MM.1S (cell line): ENCODE measurements at places on chromosomes 7 and 10.

DNA sequence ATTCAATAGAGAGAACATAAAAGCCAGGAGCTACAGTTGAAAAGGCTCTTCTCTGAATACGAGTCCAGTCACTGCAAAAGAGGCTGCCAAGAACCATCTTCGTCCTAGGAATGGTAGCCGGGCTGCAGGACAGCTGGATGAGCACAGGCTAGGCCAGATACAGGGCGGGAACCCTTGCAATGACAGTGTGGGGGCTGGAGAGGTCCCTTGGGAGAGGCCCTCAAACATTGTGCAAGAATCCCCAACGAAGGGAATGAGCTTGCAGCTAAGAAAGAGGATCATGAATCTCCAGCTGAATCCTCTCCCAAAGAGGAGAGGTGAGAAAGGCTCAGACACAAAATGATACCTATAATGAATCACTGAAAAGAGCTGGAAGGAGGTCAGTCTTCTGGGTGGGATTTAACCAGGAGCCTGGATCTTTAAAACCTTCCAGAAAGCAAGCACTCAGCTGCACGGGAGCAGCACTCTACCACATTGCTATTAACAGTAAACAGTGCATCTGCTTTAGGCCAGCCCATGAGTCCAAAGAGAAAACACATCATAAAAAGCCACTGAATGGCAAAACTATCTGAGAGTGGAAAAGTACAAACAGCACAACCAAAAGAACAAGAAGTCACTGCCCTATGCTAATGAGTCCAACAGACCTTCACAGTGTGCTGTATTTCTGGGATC, 287.9 kb downstream of the TNS3 start:
- DNase-seq, result no peak

DNA sequence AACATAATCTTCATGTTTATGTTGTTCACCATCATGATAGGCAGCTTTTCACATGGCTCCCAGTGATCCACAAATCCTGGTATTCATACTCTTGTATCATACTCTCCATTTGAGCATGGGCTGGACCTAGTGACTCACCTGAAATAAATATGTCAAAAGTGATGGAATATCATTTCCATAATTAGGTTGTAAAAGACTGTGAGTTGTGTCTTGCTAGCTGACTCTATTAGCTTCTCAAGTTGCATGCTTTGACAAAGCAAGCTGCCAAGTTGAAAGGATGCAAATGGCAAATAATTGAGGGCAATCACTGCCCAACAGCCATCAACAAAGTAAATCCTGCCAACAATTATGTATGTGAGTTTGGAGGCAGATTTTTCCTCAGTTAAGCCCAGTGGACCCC, 300.4 kb downstream of the AHR start:
- DNase-seq, result no peak

DNA sequence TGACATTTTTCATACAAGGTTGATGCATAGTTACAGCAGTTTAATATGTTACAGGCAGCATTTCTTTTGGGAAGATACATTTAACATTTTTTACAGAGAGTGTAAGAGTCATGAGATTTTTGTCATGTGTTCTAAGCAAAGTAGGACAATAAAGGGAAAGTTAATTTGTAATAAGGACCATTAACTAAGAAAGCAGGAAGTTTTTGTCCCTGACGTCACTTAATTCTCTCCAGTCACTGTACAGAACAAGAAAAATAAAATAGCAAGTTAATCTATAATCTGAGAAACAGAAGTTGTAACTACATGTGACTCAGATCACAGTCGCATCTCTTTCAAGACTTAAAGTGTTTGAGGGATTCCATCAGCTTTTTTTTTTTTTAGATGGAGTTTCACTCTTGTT, 49.5 kb upstream of the CAPZA2 start:
- DNase-seq, result no peak

DNA sequence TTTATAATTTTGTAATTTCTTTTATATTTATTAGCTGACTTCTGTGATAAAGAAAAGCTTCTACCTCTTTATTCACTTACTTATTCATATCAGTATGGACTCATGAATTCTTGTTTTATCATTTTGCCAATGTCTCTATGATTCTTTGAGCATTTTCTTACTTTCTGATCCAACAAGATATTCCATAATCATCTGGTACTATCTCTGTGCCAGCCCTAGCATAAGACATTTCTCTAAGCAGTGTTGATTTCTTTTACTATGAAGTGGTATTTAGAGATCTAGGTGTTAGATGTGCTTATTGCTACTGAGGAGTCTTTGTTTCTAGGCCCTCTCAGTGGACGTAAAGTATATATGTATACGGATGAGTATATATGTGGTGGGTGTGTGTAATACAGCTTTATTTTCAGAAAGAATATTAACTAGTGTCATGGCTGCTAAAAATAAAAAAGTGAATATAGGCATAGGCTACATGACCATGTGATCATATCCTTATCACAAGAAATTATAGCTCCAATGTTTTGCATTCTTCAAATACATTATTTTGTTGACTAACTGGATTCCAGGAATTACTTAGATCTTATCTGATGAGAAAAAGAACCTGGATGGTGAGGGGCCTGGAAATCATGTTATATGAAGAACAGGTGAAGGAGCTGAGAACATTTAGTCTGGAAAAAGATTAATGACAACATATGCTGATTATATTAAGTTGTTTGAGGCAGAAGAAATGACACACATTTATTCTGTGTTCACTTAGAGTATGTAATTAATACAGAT, 13.1 kb downstream of the PHTF2 start:
- DNase-seq, result no peak

DNA sequence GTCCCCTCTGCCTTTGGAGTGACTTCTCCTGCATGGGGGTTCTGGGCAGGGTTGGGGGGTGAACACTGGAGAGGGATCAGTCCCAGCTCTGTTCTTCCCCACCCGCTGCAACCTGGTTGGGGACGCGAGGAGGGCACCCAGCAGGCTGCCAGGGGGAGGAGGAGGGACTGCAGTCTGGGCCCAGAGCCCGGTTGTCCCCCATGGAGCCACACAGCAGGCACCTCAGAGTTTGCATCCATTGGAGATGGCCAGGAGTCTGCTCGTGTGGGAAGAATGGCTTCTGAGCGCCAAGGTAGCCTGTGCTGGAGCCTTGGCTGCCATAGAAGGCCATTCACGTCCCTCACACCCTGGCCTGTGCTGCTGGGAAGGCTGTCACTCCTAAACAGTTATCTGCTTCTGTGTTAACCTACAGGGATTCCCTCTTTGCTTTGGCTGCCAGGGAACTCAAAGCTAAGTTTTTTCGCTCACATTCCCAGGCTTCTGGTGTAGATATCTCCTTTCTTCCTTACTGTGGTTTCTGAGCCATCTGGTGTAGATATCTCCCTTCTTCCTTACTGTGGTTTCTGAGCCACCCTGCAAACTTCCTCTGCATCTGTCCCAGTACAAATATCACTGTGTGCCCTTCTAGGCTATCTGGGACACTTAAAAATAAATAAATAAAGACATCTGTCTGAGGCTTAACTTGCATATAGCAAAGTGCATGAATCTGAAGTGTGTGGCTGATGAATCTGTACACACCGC, 133.7 kb downstream of the LHPP start:
- DNase-seq, result no peak

GRCh38 chr10:101897633-101898032, 54.0 kb upstream of the KCNIP2 start:
- no peak for DNase-seq

- DNase-seq, result no peak
Measured at GRCh38 chr10:102593074-102593803, 51.0 kb upstream of the TRIM8 start.

DNA sequence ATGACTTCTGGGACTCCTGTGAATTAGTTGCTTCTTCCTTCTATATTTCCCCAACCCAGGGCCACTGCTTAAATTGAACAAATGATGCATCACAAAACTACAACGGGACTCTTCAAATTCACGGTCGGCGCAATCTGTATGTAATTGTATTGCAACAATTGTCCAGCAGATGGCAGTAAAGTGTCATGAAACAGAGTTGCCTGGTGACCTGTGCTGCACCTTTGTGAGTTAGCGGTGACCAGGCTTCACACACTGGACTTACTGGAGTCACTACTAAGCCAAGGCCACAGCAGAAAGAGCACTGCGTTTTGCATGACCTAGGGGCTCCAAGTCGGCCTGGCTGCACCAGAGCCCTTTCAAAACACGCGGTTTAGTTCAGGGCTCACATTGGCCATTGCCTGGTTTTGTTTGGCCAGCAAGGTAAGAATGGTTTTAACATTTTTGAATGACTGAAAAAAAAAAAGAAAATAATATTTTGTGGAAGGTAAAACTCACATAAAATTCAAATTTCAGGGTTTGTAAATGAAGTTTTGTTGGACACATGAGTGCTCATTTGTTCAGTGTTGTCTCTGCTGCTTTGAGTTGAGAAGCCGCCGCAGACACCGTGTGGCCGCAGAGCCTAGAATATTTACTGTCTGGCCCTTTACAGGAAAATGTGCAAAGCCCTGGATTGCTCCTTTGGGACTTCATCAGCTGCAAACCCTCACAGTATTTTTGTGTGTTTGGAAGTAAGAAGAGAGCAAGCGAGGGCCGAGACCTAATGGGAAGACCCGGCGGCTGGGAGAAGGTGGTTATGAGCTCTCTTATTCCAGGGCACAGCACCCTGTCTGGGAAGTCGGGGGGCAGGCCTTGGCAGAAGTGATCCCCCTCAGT, 23.2 kb upstream of the ZNF32 start:
- peak; percentile 73 for DNase-seq

DNA sequence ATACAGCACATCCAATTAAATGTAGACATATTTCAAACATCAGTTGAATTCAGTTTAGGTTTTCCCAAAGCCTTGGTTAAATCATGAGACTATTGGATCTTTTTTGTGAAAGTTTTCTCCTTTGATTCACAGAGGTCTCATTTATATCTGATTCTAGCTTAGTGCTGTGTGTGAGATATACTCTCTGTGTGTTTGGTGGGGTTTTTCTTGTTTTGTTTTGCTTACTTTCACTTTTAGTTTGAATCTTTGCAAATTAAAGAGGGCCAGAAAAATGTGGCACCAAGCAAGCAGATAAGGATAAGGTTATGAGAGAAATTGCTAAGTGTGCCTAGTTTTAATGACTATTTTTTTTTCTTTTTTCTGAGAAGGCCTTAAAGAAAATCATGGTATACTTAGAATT, 12.6 kb upstream of the OR6B1 start:
- DNase-seq, result peak; percentile 44

DNA sequence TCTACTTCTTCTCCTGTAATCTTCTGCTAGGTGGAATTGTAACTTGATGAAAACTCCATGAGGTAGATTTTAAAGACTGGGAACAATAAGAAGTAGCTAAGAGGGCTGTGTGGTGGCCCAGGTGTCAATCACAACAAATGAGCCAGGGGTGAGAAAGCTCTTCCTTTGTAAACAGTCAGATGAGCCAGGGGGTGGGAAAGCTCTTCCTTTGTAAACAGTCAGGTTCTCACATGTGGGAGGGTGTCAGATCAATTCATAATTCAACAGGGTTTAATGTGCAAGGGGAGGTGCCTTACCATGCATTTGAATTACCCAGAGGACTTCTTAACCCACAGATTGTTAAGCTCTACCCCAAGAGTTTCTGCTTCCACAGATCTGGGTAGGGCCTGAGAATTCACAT, 312.4 kb upstream of the AUTS2 start:
- DNase-seq, result no peak

GRCh38 chr10:101217450-101218281, 11.6 kb downstream of the LBX1 start:
- no peak for DNase-seq

DNA sequence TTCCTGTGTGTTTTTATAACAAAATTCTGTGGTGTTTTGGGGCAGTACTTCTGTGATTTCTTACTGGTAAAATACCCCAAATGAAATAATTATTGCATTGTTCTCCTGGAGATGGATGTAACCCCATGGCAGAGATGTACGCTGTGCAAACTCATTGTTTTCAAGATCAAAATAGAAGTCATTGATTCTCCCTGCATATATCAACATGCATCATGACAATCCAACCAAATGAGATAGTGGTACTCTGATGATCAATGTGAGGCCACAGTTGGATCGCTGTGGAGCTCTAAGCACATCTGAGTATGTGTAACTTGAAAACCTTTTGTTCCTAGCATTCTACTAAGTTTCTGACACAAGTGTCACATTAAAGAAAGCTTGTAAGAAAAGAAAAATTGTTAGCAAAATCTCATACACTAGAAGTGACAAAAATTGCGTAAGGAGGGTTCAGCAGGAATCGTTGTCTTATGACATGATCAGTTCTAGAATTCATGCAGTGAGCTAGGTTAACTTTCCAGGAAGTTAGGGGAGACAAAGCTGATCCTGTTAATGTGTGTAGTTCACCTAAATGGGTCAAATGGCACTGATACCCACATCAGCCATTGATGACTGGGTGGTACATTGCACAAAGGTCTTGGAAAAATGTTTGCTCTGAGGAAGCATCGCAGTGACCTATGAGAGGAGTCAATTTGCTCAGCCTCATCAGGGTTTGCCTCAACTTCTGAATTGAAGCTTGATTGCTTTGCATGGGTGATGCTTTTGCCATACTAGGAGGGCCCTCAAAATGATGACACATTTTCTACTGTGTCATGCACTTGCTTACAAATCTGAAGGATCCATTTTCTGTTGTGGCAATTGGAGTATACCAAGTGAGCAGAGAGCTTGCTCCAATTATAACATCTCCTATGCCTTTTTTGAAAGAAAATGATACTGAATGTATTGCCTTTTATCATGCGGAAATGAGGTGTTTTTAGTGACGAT, 145.1 kb downstream of the PLXDC2 start:
- DNase-seq, result no peak

DNA sequence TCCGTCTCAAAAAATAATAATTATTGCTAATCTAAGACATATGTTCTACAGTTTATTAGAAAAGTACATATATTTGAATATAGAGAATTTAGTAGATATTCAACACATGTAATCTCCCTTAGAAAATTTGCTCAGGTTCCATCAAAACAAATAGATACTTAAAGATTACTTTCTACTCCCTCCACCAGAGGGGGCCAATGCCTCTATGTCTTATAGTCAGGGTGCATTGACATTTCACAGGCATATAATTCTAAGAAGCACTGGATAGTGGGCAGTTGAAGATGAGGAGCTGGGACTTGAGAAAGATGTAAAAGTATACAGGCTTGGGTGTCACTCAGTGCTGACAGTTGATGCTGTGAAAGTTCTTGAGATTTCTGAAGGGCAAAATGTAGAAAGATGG, 301.6 kb upstream of the HPS1 start:
- DNase-seq, result peak; percentile 66

DNA sequence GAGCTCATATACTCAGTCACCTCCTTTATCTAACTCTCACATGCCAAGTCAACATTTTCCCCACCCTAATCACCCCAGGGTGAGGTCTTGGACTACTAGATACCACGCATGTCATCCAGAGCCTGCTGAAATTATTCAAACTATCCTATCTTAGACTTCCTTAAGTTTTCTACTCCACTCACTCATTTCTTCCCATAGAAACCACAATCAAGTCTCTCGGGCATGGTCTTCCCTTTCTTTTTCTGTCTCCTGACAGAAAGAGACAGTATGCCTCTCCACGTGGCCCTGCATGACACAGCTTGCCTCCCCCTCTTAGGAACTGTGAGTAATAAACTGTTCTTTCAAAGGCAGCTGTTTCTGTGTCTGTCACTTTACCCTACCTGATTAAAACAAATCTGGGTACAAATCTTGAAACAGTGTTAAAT, 29.4 kb downstream of the TAS2R41 start:
- no peak for DNase-seq
